Foreskin keratinocyte (primary cell): ENCODE measurements at places on chromosomes 5 and 9. TPM values are rescaled to one million over a fixed set of nuclear protein-coding genes. Genes with fewer than 3 reads are reported as not detected.

GRCh38 chr5:59767211-59767605 is 126.3 kb downstream of the PDE4D start:
- DNase-seq, result no peak

DNA sequence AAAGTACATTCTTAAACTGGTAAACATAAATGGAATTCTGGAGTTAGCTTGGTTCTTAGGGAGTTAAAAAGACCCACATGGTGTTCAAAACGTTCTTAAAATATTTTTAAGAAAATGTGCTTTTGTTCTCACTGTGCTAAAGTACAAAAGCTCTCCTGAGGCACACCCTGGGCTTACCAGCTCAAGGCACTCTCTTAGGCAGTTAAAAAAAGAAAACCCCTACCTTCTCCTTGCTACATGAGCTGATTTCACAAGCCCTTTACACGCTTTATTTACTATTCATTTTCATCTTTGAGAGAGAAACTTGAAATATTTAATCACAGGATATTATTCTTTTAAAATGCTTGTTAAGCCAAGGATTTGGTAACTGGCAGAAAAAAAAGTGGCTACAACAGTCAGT is 723.3 kb upstream of the GRAMD2B start:
- no peak for DNase-seq

PAEP gene
- not detected in 2 replicates for polyA plus RNA-seq

DNA sequence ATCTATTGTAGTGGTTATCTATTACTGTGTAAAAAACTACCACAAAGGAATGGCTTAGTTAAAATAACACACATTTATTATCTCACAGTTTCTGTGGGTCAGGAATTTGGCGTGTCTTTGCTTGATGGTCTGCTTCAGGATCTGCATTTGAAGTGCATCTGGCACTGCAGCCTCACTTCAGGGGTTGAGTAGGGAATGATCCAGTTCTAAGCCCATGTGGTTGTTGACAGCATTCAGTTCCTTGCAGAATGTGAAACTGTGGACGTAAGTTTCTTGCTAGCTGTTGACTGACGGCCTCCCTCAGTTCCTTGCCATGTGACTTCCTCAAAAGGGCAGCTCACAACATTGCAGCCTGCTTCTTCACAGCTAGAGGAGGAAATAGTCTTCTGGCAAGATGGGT is 2.1 kb upstream of the OGN start:
- no peak for DNase-seq

GRCh38 chr5:121019734-121020133 is 555.6 kb downstream of the PRR16 start:
- no peak for DNase-seq

GRCh38 chr9:105890046-105890822 is 195.9 kb downstream of the TMEM38B start:
- no peak for DNase-seq

DNA sequence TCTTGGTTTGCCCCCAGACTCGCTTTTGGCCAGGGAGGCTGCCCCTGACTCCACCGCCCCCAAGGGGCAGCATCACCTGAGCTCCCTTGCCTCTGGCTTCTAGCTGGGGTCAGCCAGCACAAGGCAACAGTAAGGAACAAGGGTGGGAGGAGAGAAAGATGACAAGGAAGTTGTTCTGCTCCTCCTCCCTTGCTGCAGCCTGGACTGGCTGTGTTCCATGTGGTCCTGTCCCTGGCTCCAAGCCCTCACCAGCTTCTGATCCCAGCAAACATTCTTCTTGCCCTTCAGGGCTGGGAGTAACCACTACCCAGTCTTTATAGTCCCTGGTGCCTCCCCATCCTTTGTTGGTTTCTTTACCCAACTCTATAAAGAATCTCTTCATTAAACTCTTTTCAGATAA is 100.3 kb upstream of the SPIN1 start:
- no peak for DNase-seq

DNA sequence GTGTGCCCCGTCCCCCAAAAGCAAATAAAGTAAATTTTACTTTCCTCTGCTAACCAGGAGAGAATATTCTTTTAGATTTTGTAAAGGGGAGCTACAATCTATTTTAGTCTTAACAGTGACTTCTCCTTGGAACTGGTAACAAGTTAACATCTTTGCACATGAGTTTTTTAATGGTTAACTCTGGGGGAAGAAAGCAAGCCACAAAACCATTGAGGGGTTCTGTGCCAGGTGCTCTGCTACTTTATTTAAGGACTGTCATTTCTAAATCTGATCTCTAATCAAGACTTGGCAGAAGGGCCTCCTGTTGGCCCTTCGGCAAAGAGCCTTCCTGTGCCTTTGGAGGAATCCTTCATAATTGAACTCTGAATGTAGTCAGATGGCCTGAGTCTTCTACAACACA is 153.4 kb downstream of the SLC12A2 start:
- no peak for DNase-seq
